CD4-positive, alpha-beta T cell treated with Interleukin-4 for 1 hour (primary cell): ENCODE measurements at places on chromosomes 12 and 14.

DNA sequence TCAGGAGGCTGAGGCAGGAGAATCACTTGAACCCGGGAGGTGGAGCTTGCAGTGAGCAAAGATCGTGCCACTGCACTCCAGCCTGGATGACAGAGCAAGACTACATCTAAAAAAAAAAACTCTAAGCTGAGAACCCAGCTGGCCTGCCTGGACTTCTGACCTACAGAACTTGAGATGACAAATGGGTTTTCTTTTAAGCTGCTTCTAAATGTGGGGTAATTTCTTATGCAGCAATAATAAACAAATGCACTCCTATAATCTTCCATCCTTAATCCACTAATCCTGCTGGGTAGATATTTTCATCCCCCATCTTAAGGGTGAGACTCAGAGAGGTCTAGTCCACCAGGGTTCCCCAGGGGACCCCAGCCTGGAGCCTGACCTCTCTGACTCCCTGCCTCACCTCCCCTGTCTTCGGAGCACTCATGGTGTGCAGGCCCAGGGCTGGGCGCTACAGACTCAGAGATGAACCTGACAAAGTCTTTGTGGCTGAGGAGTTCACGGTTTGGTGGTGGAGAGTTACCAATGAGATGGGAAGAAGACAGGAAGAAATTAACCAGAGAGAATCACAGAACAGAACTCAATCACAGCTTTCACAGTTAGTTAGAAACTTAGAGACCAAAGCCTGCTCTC, 39.7 kb upstream of the BDKRB2 start:
- DNase-seq = no peak

- DNase-seq = no peak
These were observed 403.1 kb downstream of the C12orf75 start for GRCh38 chr12:105733579-105733978.

GRCh38 chr12:122870867-122871664, 24.9 kb downstream of the VPS37B start:
- no peak for DNase-seq

- DNase-seq = no peak
These were observed 11.8 kb upstream of the WSCD2 start for GRCh38 chr12:108117163-108117849.

DNA sequence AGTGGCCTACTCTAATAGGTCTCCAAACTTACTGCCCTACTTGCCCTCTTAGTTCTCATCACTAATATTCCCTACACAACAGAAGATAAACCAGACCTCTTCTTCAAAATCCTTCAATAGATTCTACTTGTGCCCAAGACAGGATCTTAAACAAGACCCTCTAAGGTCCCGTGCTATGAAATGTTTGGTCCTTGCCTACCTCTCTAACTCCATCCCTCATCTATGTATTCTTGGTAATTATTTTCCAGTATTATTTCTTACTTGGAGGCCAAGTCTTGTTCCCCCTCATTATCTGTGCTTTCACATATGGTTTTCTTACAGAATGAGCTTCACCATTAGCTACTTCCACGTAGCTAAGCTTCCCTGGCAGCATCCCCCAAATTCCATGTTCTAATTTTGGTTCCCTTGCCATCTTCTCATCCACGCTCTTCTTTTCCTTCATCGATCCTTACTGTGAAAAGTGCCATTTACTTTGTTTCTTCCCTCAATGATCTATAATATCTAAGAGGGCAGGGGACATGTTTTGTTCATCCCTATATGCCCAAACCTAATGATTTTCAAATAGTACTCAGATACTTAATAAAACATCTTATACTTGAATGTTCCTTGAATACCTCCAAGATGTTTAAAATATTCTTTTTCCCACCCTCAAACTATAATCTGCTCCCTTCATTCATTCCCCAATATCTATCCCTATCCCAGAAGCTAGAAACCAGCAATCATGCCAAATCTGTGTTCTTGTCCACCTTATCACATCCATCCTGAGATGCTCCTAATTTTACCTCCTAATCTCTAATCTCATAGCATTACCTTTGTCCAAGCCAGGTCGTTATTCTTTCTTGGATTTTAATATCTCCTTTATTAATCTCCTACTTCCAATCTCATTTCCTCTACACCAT, 10.1 kb downstream of the HNRNPC start:
- peak; percentile 24 for DNase-seq

- no peak for DNase-seq
These were observed 8.8 kb upstream of the C12orf42 start for GRCh38 chr12:103504606-103505005.
